Activated T-cell treated with anti-CD3 and anti-CD28 coated beads, Interleukin-2, amount 50 U/mL, for 48 hours (primary cell): ENCODE measurements at places on chromosomes 5 and 9.

DNA sequence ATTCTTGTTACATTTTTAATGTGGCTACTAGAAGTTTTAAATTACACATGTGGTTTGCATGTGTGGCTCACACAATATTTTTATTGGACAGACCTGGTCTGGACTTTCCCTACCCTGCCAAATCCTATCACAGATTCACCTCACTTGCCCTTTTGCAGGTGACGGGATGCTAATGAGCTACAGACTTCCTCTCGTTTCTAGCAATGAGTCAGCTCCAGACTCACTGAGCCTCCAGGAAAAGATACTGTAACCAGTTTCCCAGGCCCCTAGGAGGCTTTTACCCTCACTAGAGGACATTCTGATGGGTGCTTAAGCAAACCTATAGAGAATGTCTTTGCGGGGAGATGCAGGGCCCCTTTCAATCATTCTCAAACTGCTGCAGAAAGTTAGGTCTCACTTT, 135.4 kb downstream of the WDR41 start:
- peak; percentile 57 for DNase-seq

DNA sequence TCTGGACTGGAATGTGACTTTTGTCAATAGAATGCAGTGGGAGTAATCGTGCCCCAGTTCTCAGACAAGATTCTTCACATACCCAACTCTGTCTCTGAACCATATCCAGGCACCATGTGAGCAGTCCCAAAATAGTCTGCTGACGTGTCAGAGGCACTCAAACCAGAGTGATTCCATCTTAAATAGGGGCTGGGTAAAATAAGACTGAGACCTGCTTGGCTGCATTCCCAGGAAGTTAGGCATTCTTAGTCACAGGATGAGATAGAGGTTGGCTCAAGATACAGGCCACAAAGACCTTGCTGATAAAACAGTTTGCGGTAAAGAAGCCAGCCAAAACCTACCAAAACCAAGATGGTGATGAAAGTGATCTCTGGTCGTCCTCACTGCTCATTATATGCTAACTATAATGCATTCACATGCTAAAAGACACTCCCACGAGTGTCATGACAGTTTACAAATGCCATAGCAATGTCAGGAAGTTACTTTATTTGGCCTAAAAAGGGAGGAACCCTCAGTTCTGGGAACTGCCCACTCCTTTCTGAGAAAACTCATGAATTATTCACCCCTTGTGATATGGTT, 16.9 kb upstream of the PLCXD3 start:
- DNase-seq, result no peak

GRCh38 chr5:30808996-30809395, 384.5 kb upstream of the CDH6 start:
- DNase-seq, result no peak

DNA sequence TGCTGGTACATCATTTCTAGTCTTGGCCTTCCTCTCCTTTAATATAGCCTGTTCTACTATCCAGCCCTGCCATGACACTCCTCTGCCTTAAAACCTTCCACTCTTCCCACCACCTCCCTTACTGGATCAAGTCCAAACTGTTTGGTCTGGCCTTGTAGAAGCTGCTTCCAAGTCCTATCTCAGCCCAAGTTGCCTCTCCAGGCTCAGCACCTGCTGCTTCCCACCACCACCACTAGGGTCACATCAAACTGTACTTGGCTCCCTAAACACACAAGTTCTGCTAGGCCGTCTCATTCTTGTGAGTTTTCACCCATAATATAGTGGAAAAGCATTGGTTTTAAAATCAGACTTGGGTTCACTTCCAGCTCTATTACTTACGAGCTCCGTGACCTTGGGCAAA, 1.4 kb downstream of the NDUFA8 start:
- peak; percentile 33 for DNase-seq

- no peak for DNase-seq
These were observed 123.3 kb downstream of the MLLT3 start for GRCh38 chr9:20499013-20499412.

- no peak for DNase-seq
These were observed 33.2 kb downstream of the PTGR1 start for GRCh38 chr9:111566234-111566633.

GRCh38 chr5:89265511-89266179, 382.7 kb upstream of the MEF2C start:
- no peak for DNase-seq

GRCh38 chr5:98755406-98755805, 18.1 kb upstream of the RGMB start:
- DNase-seq, result no peak

DNA sequence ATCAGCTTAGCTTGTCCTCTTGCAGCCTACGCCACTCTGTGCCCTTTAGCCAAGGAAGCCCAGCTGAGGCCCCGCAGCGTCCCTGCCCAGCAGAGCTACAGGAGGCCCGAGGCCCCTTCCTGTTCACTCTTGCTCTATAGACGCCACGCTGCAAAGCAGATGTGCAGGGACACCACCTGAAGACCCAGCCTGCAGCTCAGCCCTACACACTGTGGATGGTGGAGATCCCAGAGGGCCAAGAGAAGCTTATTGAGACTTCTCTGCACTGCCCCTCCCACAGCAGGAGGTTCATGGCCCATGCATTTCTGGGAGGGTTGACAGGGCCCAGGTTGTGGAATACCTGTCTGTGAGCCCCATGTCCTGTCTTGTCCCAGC, 33.6 kb downstream of the IRF1 start:
- peak; percentile 44 for DNase-seq

DNA sequence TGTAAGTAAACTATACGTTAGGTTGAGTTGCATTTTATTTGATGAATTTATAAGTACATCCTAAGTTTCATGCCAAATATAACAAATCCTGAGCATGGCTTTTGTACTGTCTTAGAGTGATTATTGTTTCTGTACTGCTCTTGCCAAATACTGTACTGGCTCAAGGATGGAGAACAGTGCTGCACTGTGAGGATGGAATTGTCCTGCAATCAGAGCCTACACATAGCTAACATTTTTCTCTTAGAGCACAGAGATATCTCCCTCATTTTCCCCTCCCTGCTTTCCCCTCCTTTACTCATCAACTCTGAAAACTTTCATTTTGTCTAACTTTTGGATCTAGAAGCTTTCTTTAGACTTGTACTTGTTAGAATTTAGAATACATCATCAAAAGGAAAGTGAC, 28.3 kb downstream of the LRRC70 start:
- DNase-seq, result no peak

GRCh38 chr9:124291801-124292396, 34.1 kb downstream of the NEK6 start:
- DNase-seq, result peak; percentile 70

GRCh38 chr5:166980666-166981065, 1310.8 kb upstream of the WWC1 start:
- no peak for DNase-seq

DNA sequence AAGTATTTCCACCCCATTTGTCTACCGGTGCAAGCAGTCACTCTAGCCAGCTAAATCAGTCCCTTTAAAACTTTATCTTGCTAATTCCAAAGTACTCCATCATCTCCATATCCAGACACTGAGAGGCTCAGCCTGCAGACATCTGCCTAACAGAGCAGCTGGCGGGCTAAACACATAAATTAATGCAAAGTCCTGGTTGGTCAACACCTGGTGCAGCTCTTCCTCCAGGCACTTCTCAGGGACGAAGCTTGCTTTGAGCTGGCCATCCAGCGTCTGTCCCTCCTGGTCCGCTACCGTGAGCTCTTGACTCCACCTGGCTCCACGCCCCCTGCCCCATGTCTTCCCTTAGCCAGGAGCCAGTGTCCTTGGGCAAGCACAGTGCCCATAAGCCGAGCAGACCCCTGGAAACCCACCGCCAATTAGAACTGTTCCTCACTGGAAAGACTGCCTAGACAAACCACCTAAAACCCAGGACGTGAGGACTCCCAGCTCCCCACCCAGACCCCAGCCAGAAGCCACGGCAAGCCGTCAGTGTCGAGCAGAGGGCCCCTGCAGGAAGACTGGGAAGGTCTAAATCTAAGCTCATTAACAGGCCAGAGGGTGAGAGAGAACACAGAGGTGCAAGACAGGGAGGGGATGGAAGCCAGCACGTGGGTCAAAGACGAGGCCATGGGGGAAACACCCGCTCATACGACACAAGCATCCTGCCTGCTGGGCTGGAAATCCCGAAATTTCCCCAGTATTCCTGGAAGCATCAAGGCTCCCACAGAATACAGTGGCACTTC, 120.0 kb downstream of the COL23A1 start:
- no peak for DNase-seq

DNA sequence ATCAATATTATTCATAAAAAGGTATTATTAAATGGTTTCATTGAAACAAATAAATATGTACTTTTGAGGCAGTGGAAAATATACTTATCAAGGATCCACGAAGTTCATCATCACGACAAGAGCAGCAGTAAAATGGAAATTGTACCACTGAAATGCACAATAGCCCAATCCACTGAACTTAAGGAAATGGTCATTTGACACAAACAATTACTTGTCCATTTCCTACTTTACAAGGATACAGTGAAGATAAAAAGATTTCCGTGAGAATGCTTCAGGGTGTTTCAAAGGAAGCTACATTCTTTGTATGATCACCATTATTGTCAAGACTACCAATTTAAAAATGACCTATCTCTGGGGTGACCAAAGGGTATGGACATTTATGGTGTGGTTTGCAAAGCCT, 210.3 kb downstream of the SYK start:
- DNase-seq, result no peak

GRCh38 chr5:25094219-25094618, 449.4 kb upstream of the CDH10 start:
- DNase-seq, result no peak

DNA sequence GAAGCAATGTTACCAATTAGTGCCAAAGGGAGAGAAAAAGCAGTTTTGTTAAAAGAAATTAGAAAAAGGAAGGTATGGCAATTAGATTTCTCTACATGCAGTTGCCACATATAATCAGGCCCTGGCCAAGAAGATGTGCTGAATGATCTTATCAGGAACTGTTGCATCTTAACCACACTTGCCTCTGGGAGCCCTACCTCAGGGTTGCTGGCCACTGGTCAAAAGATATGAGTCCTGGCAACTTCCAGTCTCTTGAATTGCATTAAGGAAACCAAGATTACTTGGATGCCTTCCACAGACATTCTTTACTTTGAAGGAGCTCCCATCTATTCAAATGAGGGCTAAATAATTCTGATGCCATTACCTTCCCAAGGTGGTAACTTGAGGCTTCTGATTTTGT, 60.4 kb downstream of the TNC start:
- DNase-seq, result no peak

DNA sequence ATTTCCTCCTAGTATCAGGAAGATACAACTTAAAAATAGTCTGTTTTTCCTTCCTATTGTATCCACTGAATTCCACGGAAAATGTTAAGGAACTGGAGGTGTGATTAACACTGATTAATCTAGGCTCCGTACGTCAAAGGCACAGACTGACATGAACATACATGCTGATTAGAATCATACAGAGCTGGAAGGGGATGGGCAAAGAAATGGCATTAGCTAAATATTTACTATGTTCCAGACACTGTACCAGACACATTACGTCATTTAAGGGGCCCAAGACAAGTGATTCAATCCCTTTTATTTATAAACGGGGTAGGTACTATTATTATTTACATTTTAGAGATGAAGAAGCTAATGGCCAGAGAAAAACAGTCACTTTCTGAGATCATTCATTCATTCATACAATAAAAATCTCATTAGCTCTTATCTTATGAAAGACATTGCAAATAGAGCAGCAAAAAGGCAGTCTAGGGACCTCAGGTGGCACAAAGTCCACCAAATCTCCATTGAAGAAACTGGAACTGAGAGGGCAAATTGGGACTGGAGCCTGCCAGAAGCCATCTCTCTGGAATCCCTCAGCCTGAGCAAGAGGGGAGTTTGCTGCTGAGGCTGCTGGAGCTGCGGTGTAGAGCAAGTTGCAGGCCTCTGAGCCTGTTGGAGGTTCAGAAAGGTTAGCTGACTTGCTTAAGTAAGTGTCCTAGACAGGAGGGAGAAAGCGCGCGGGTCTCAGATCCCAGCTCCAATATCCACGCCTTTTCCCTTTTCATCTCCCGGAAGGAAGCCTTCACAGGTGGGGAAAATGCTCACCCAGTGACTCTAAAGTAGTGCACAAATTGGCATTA, 1.6 kb upstream of the TGFBR1 start:
- no peak for DNase-seq

- DNase-seq, result no peak
These were observed 153.3 kb downstream of the ST8SIA4 start for GRCh38 chr5:100749771-100750284.

GRCh38 chr5:102638912-102639652, 116.0 kb upstream of the PAM start:
- no peak for DNase-seq

DNA sequence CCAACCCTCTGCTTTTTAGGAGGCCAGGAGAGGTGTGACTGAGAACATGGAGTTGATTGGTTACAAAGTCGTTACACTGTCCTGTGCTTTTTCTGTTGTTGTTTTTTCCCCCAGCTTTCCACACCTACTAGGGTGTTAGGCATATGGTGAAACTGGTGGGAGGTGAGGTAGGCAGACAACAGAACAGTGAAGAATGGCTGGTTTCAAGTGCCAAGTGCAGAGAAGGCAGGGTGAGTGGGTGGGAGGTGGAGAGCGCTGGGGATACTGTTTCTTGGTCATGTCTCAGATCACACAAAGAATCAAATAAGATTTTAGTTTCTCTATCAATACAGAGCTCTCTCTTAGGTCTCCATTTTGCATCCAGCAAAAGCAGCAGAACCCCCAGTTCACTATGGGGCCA, 2.2 kb upstream of the SPTAN1 start:
- peak; percentile 53 for DNase-seq

GRCh38 chr9:113636165-113636564, 172.6 kb downstream of the RGS3 start:
- DNase-seq, result no peak

- DNase-seq, result no peak
These were observed 75.7 kb downstream of the MED10 start for GRCh38 chr5:6302684-6303083.

- no peak for DNase-seq
These were observed 15.7 kb upstream of the SH3RF2 start for GRCh38 chr5:145920542-145921210.

DNA sequence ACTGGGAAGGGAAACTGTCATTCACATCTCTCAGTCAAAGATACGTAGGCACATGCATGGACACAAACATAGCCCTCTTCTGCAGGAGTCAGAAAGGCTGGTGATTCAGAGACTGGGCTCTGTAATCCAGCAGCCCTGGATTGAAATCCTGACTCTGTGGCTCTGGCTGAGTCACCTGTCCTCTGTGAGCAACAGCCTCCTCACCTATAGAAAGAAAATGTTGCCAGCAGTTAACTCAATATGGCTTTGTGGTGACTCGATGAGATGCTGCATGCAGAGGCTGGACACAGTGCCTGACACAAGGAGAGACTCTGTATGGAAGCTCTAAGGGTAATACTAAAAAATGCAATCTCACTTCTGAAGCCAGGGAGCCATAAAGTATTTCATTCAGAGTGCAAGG, 23.9 kb upstream of the CDKN2AIPNL start:
- DNase-seq, result no peak

DNA sequence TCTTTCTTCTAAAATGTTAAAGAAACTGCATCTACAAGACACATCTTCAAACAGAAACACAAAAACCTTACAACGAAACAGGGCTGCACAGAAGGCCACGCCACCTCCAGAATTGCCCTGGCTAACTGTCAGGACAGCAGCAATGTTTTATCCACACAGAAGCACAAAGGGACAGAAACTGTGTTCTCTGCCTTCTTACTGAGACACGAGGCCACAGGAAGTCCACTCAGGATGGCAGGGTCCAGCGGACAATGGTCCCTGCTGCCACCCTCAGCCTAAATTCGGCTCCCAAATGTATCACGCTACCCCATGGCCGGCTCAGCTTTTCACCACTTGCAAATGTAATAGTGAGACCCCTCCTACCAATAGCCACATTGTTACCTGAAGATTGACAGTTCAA, 159.8 kb upstream of the PHYKPL start:
- no peak for DNase-seq
